Stimulated activated CD8-positive, alpha-beta memory T cell treated with anti-CD3 and anti-CD28 coated beads, Interleukin-4, amount 100 ng/mL, for 4 hours (primary cell): ENCODE measurements at places on chromosomes 1 and 21.

DNA sequence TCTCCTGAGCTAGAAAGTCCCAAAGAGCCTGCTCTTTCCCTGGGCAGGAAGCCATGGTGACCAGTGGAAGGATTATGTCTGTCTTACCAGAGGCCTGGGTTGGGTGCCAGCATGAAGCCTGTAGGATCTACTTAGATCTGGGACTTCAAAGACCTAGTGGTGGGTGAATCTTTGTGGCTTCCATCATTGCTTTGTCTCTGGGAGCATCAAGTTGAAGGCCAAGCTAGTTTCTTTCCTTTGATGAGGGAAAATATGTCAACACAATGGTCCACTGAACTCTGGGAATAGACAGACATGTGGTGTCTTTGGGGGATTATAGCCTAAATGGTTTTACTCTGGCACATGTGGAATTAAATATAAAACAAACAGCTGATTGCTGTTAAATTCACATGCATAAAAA is 100.5 kb upstream of the HOOK1 start:
- DNase-seq = no peak

GRCh38 chr1:76093522-76094312 is 19.2 kb downstream of the ST6GALNAC3 start:
- DNase-seq = no peak

- DNase-seq = no peak
Observed at GRCh38 chr1:222247081-222247480, 300.8 kb downstream of the HHIPL2 start.

- DNase-seq = no peak
Observed at GRCh38 chr21:33127868-33128242, 57.9 kb downstream of the OLIG1 start.

GRCh38 chr21:27339902-27340301 is 373.0 kb upstream of the ADAMTS5 start:
- DNase-seq = no peak

- DNase-seq = no peak
Observed at GRCh38 chr1:168987923-168988322, 118.6 kb upstream of the ATP1B1 start.

DNA sequence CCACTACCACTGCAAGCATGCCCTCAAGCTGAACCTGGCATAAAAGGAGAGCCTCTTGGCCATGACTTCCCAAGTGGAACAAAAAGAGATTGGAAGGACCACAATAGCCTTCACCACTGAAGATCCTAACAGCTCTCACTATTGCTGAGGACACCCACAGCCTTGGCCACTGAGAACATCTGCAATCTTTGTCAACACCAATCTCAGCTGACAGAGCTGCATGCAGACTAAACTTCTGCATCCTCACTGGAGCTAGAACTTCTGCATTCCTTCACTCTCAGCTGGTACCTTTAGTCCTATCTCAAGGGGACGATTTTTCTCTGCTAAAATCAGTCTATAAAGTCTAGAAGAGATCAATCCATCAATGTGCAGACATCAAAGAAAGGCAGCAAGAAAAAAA is 8.3 kb upstream of the FCRL2 start:
- DNase-seq = no peak

- no peak for DNase-seq
Observed at GRCh38 chr1:152961226-152961891, 9.1 kb upstream of the SPRR4 start.

DNA sequence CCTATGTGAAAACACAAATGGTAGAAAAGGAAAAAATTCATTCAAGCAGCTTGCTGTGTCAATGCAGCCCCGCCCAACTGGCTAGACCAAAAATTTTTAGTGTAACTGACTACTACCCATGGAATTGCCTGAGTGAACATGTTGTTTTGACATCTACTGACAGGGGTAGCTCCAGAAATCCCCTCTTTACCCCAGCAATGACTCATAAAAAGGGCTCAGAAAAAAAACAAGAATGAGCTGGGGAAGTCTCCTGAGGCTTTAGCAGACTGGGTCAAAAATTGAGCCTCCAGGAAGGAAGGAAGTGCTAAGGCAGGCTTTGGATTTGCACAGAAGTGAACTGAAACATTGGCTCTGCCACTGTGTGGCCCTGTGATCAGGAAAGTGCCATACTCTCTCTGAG is 24.4 kb upstream of the FGGY start:
- no peak for DNase-seq

- DNase-seq = no peak
Observed at GRCh38 chr1:108592030-108592759, 32.3 kb downstream of the EEIG2 start.

DNA sequence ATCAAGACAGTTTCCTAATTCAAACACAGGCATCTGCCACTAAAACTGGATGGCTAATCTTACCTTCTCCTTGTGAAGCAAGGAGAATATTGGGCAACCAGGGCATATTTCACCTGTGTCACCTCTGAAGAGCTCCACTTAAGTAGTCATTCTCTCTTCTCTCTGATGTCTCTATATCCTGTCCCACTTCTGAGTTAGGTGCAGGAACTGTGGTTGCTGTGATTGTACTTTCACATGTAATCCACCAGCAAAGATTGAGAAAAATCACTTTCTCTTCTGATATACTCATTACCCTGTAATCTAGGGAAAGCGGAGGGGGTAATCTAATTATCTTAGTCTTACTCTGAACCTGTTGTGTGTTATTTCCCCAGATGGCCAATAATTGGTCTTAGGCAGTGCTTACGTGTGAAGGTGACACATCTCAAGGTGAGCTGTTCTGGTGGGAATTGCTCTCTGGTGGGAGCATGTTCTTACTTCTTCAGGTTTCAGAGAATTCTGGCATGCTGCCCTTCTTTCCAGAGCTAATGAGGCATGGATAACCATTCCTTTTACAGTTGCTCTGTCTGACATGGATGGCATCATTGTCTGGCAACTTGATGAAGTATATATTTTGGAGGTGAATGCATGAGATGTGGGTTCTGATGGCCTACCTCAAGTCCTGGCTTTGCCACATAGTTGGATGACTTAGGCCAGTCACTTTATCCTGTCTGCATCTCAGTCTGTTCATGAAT is 12.0 kb downstream of the XCL2 start:
- no peak for DNase-seq

DNA sequence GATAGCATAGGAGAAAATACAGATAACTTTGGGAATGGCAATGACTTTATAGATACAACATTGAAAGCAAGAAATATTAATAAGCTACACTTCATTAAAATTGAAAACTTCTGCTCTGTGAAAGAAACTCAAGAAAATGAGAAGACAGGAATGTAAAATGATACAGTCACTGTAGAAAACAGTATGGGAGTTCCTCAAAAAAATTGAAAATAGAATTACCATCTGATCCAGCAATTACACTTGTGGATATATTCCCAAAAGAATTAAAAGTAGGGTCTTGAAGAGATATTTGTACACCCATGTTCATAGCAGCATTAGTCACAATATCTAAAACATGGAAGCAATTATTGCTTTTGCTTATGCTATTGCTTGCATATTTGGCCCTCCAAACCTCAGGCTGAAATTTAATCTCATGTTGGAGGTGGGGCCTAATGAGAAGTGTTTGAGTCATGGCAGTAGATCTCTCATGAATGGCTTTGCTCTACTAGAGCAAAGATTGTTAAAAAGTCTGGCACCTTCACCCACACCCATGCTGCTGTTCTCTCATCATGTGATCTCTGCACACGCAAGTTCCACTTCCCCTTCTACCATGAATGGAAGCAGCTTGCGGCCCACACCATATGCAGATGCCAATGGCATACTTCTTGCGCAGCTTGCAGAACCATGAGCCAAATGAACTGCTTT is 15.3 kb upstream of the AHCYL1 start:
- DNase-seq = no peak

DNA sequence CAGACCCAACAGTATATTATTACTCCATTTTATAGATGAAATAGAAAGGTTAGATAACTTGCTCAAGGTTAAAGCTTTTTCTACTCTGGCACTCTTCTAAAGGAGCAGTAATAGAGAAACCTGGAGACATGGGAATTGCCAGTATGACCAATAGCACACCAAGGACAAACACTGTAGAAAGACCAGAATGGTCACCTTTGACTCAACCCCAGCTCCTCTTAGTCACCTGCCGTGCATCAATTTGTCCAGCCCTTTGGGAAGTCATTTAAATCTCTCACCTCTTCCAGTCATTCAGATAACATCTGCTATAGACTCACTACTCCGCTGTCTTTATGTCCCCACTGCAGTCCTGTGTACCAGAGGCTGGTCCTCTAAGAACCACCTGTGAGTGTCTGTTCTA is 23.9 kb upstream of the SLC44A3 start:
- DNase-seq = no peak

DNA sequence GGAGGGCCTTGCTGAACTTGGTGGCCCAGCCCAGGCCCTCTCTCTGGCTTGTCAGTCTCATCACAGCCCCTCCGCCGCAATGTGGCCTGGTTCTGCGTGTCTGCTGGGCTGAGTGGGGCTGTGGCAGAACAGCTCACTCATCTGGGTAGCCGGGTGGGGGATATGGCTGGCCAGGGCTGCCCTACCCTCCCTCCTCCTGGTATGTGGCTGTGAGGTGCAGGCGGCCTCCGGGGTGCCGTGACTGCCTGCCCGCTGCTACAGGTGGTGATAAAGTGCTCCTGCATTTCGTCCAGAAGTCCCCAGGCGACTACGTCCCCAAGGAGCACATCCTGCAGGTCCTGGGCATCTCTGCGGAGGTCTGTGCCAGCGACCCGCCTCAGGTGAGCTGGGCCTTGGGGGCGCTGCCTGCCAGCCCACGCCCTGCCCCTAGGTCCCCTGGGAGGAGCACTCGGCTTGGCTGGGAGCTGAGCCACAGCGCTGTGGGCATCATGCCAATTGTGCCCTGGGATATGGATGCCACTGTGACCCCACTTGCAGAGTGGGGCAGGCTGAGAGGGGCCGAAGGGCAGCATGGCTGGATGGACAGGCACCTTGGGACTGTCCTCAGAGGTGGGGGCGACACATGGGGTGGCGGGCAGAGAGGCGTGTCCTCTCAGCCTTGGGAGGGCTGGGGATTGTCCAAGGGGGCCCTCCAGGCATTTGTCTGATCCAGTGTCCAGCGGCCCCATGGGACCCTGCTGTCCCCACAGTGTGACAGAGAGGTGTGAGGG is 2.3 kb downstream of the PRXL2B start:
- DNase-seq = no peak

DNA sequence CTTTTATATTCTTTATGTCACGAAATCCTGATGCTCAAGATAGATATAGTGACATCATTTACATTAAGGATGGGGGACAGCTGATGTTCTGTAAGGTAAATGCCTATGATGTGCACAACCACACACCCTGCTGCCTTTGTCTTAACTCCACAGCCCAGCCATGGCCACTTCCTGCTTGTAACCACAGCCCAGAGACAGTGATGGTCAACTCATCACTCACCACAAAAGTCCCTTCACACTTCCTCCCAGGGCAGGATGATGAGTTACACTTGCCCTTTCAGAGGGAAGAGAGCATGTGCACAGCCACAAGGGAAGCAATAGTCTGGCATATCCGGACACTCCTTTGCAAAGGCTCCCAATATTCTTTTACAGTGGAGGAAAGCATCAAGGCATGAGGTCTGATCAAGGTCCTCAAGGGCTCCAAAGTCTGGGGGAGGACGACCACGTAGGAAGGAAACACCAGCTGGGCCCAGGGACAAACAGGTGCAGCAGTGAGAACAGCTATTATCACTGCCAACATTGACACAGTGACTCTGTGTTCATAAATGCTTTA is 53.8 kb downstream of the PLPP3 start:
- DNase-seq = no peak
